ENCODE measurements at places on chromosomes 3 and 15.

GRCh38 chr15:77721963-77722362 lies 89.3 kb upstream of the LINGO1 start:
- no peak for DNase-seq

- no peak for DNase-seq
Observed at GRCh38 chr15:85314633-85315032, 65.8 kb upstream of the AKAP13 start.

DNA sequence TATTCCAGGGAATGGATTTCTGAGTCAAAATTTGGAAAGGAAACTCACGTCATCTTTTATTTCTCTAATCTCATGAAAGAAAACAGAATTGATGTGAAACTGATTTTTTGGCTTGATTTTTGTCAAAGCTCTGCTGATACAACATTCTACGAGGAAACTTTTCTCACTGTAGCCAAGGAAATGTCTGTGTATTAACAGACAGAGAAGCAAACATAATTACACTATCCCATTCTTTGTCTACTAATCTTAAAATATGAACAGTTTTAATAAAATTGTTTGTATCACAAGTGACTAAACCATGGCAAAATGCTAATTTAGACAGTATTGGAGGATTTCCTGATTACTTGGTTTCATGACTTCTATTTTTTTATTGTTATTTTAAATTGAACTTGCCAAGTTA lies 1437.0 kb downstream of the OTOL1 start:
- DNase-seq, result no peak

- no peak for DNase-seq
Observed at GRCh38 chr3:115385774-115386730, 237.3 kb upstream of the GAP43 start.

GRCh38 chr3:27254896-27255295 lies 114.3 kb downstream of the NEK10 start:
- no peak for DNase-seq

GRCh38 chr3:49636883-49637609 lies 37.1 kb upstream of the APEH start:
- DNase-seq, result no peak

DNA sequence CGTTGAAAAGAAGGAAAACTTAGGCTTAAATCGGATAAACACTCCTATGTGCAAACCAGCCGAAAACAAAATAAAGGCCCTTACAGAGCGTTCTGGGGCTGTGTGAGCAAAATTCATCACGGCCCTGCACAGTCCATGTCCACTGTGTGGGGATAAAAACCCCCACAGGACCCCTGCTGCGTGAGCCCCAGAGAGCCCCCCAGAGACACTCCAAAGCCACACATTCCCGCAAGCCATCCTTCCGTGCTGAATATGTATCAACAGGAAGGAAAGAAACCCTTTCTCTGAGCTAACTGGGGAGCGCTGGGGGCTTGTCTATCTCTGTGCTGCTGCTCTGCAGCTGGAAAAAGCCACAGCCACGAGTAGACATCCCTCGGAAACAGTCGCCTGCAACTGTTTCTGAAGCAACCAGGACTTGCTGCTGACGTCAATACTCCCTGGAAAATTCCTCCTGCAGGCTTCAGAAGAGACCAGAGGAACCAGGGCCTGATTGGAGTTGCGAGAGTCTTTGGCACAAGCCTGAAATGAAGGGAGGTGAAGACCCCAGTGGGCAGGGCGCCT lies 72.7 kb downstream of the NUP210 start:
- DNase-seq, result no peak
